ENCODE measurements at places on chromosomes 13 and 19. TPM values are rescaled to one million over a fixed set of nuclear protein-coding genes. Genes with fewer than 3 reads are reported as not detected.

DNA sequence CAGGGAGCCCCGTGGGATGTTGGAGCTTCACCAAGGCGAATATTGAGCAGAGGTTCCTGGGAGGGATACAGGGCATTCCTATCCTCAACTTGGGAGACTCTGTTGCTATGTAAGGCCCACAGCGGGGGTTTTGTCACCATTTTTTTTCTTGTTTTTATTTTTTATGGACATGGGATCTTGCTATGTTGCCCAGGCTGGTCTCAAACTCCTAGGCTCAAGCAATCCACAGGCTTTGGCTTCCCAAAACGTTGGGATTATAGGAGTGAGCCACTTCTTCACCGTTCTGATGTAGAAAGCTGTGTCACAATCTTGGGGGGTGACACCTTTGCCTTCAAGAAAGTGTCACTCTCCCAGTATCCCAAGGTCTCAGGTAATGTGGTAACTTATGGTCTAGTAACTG, 2.6 kb downstream of the DLL3 start:
- no peaks in the 10 kb centered on the region for H3K36me3 ChIP-seq
- no peak overlapping the region for H3K4me3 ChIP-seq
- H3K27ac ChIP-seq = no peak overlapping the region
- no peak for DNase-seq

GRCh38 chr13:46622630-46623256, 69.8 kb downstream of the LRCH1 start:
- H3K27me3 ChIP-seq = no peaks in the 10 kb centered on the region
- DNase-seq = no peak
- H3K36me3 ChIP-seq = no peaks in the 10 kb centered on the region
- no peak overlapping the region for H3K4me3 ChIP-seq

GRCh38 chr19:40592170-40592569, 9.0 kb upstream of the LTBP4 start:
- H3K27me3 ChIP-seq = peaks cover 28% of the 10 kb centered on the region
- no peak for DNase-seq
- H3K27ac ChIP-seq = no peak overlapping the region
- H3K4me3 ChIP-seq = no peak overlapping the region

DNA sequence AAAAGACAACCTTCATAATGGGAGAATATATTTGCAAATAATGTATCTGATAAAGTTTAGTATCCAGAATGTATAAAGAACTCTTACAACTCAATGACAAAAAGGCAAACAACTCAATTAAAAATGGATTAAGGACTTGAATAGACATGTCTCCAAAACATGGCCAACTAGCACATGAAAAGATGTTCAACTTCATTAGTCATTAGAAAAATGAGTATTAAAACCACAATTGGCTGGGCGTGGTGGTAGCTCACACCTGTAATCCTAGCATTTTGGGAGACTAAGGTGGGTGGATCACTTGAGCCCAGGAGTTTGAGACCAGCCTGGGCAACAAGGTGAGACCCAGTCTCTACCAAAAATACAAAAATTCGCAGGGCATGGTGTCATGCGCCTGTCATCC, 18.8 kb upstream of the ZMYM5 start:
- H3K4me1 ChIP-seq = no peaks in the 10 kb centered on the region
- no peak for DNase-seq
- no peaks in the 10 kb centered on the region for H3K36me3 ChIP-seq
- H3K27ac ChIP-seq = no peak overlapping the region
- H3K27me3 ChIP-seq = no peaks in the 10 kb centered on the region

GRCh38 chr13:76969488-76970365, 21.4 kb downstream of the ACOD1 start:
- H3K36me3 ChIP-seq = no peaks in the 10 kb centered on the region
- H3K27ac ChIP-seq = no peak overlapping the region
- H3K4me1 ChIP-seq = no peaks in the 10 kb centered on the region
- no peak overlapping the region for H3K4me3 ChIP-seq
- no peaks in the 10 kb centered on the region for H3K27me3 ChIP-seq

DNA sequence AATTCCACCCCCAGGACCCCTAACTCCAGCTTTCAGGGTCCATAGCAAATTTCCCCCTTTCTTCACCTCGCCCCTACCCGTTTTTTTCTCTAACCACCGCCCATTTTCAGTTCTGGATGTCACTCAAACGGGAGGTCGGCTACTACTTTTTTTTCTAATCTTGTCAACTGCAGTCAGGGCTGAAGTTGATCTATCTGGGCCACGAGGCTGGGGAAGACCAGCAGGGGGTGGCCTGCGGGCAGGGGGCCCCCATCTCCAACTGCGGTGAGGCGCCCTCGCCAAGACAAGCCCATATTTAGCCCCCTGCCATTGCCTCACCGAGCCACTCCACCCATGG, 748 bp downstream of the LHFPL6 start:
- no peaks in the 10 kb centered on the region for H3K36me3 ChIP-seq
- peaks cover 42% of the 10 kb centered on the region for H3K27me3 ChIP-seq
- H3K27ac ChIP-seq = no peak overlapping the region
- H3K4me1 ChIP-seq = peaks cover 2% of the 10 kb centered on the region
- peak overlapping the region; percentile 56 for H3K4me3 ChIP-seq
- no peak for DNase-seq

DNA sequence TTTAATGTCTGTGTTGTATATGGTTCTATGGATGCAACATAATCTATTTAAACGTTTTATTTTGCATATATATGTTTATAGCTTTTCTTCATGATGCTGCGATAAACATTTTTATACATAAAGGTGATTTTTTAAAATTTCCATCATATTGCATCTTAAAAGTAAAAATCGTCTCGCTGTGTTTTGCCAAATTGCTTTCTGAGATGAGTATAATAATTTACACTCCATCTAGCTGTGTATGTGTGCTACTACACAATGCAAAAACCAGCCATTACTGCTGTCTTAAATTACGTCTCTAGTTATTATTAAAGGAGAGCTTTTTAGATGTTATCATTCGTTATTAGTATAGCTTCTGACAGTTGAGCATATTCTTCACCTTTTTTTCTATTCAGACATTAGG, 37.2 kb downstream of the METTL21C start:
- H3K36me3 ChIP-seq = peaks cover 30% of the 10 kb centered on the region
- no peaks in the 10 kb centered on the region for H3K27me3 ChIP-seq
- no peak overlapping the region for H3K4me3 ChIP-seq
- no peak for DNase-seq

- no peaks in the 10 kb centered on the region for H3K36me3 ChIP-seq
- no peaks in the 10 kb centered on the region for H3K27me3 ChIP-seq
- no peak overlapping the region for H3K4me3 ChIP-seq
Measured at GRCh38 chr13:70170689-70171088, 62.4 kb upstream of the KLHL1 start.

GRCh38 chr19:8965887-8966286, 44.3 kb downstream of the MUC16 start:
- H3K36me3 ChIP-seq = no peaks in the 10 kb centered on the region
- no peaks in the 10 kb centered on the region for H3K27me3 ChIP-seq
- no peak for DNase-seq
- no peaks in the 10 kb centered on the region for H3K4me1 ChIP-seq
- no peak overlapping the region for H3K27ac ChIP-seq

GRCh38 chr19:48458016-48458415, 2.6 kb downstream of the KCNJ14 start:
- H3K4me1 ChIP-seq = no peaks in the 10 kb centered on the region
- H3K27ac ChIP-seq = no peak overlapping the region
- no peak overlapping the region for H3K4me3 ChIP-seq
- peaks cover 38% of the 10 kb centered on the region for H3K36me3 ChIP-seq
- DNase-seq = no peak
- H3K27me3 ChIP-seq = no peaks in the 10 kb centered on the region

- peaks cover 50% of the 10 kb centered on the region for H3K4me1 ChIP-seq
- DNase-seq = no peak
- H3K27me3 ChIP-seq = no peaks in the 10 kb centered on the region
Measured at GRCh38 chr19:15200553-15201364, at the start of gene NOTCH3. NOTCH3 (minus strand) TSS chr19:15200995; CDS start chr19:15200905, 90 bp downstream.

DNA sequence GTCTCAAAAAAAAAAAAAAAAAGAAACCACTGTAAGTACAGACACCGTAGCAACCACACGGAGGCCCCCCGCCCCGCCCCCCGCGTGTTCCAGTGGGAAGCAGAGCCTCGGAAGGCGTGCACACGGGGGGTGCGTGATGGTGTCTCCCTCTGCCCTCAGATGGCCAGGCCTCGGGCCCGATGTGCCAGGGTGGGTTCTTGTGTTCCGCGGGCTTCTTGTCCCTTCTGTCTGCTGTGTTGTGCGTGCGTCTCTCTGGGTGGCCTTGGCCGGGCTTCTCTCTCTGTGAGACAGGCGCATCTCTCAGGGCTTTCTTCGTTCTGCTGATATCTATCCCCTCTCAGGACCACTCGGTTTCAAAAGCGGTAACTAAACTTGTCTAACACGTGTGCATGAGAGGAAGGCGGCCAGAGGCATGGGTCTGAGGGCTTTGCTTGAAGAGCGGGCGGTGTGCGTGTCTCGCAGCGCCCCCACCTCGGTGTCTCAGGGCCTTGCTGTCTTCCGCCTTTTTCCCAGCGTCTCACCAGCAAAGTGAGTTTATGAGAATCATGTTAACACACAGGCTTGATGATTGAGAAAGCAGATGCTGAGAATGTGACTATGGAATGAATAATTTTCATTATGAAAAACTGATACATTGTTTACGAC, 12.6 kb downstream of the ATP11A start:
- peaks cover 24% of the 10 kb centered on the region for H3K4me1 ChIP-seq
- H3K27me3 ChIP-seq = no peaks in the 10 kb centered on the region
- no peak overlapping the region for H3K27ac ChIP-seq
- no peaks in the 10 kb centered on the region for H3K36me3 ChIP-seq

DNA sequence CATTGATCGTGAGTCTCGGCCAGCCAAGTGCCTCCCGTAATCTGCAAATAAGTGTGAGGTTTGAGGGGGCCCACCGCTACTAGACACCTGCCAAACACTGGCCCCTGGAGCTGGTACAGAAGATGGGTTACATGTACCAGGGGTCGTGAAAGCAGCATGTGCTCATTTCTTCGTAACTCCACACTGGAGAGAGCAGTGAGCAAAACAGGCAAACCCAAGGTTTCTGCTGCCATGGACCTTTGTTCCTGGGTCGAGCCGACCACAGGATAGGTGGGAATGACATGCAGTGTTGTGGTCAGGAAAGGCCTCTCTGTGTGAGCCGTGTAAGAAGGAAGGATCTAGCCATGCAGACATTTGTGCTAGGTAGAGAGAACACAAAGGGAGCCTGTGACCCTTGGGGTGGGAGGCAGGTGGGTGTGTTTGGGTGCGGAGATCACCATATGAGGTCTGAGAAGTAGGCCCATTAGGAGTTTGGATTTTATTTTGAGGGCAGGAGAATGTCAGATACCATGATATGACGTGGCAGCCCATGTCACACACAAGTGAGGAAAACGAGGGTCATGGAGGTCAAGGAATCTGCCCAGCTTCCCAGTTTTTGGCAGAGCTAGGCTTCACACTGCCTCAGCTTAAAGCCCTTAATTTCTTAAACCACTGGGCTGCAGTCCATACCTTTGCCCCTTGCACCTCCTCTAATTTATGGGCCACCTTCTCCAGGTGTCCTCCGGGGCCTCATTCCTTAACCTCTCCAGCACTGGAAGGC, 919 bp downstream of the GTF3A start:
- no peak for DNase-seq
- peaks cover 26% of the 10 kb centered on the region for H3K36me3 ChIP-seq
- peaks cover 49% of the 10 kb centered on the region for H3K4me1 ChIP-seq
- peak overlapping the region; percentile 81 for H3K4me3 ChIP-seq

THSD1 gene
- 2.9 TPM for total RNA-seq

GDF15 gene
- 0.42 TPM for total RNA-seq

PCDH20 gene
- 1.2 TPM for total RNA-seq

RFPL4A gene
- 0.33 TPM for total RNA-seq

CYP4F8 gene
- 0.28 TPM for total RNA-seq

PRTN3 gene
- total RNA-seq = 25.2 TPM

GAMT gene
- 27.7 TPM for total RNA-seq

FPR1 gene
- total RNA-seq = 3.6 TPM

ZNF91 gene
- 38.5 TPM for total RNA-seq

ZNF529 gene
- 9.0 TPM for total RNA-seq
